Esophagus muscularis mucosa (tissue), 4 donors: ENCODE measurements at places on chromosomes 5 and 9. TPM values are rescaled to one million over a fixed set of nuclear protein-coding genes. Genes with fewer than 3 reads are reported as not detected.

GRCh38 chr9:82255481-82256176 lies 267.1 kb downstream of the SPATA31D1 start:
- H3K4me1 ChIP-seq: no peaks in the 10 kb centered on the region
- H3K36me3 ChIP-seq: no peaks in the 10 kb centered on the region
- no peaks in the 10 kb centered on the region for H3K27me3 ChIP-seq
- no peak for DNase-seq
- H3K4me3 ChIP-seq: no peak overlapping the region

GRCh38 chr9:27189426-27189825 lies 80.4 kb downstream of the TEK start:
- DNase-seq: no peak
- no peak overlapping the region for H3K27ac ChIP-seq
- no peak overlapping the region for H3K4me3 ChIP-seq
- H3K27me3 ChIP-seq: no peaks in the 10 kb centered on the region
- H3K4me1 ChIP-seq: peaks cover 44% of the 10 kb centered on the region
- H3K36me3 ChIP-seq: no peaks in the 10 kb centered on the region

DNA sequence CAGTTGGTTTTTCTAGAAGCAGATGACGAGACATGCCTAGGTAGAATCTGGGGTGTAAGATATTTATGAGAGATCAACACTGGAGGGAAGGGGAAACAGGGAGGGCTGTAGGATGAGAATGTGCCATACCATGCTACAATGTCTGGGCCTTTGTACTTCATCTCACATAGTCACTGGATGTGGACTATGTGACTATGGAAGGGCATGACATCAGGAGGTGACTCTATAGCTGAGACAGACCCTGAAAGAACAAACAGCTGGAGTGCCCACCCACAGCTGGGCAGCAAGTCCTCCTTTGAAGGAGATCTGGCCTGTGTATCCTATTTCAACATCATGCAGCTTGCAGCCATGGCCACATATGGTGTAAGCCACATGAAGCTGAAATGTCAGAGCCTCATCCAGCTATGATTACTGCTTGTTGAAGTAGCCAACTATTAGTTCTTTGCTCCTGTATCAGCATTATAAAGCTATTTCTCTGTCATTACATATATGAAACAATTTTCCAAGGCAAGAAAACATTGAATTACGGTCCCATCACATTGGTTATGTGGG lies 46.2 kb upstream of the KIF2A start:
- no peak overlapping the region for H3K4me3 ChIP-seq
- H3K27ac ChIP-seq: no peak overlapping the region
- H3K36me3 ChIP-seq: no peaks in the 10 kb centered on the region
- no peaks in the 10 kb centered on the region for H3K27me3 ChIP-seq
- no peaks in the 10 kb centered on the region for H3K4me1 ChIP-seq

The SERINC5 gene
- 5.8 TPM for total RNA-seq

The TNFSF15 gene
- total RNA-seq: 0.33 TPM

The FBLL1 gene
- total RNA-seq: 0.29 TPM
